RKO (cell line): ENCODE measurements at places on chromosomes 2 and 18.

DNA sequence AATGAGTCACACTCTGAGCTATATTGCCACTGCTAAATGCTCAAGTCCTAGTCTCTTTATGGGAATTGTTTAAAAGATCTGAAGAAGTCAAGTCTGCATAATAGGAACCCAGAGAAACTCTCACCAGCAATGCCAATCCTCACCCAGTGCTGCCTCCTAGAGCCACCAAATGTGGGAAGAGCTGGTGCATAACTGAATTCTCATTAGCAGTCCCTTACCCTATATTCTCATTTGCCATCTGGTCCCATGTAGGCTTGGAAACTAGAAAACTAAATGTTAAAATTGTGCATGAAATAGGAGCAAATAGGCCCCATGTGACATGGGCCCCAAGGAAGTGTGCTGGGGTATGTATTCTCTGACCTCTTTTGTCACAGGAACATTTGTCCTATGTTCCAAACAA is 224.4 kb upstream of the SMAD2 start:
- DNase-seq = no peak

DNA sequence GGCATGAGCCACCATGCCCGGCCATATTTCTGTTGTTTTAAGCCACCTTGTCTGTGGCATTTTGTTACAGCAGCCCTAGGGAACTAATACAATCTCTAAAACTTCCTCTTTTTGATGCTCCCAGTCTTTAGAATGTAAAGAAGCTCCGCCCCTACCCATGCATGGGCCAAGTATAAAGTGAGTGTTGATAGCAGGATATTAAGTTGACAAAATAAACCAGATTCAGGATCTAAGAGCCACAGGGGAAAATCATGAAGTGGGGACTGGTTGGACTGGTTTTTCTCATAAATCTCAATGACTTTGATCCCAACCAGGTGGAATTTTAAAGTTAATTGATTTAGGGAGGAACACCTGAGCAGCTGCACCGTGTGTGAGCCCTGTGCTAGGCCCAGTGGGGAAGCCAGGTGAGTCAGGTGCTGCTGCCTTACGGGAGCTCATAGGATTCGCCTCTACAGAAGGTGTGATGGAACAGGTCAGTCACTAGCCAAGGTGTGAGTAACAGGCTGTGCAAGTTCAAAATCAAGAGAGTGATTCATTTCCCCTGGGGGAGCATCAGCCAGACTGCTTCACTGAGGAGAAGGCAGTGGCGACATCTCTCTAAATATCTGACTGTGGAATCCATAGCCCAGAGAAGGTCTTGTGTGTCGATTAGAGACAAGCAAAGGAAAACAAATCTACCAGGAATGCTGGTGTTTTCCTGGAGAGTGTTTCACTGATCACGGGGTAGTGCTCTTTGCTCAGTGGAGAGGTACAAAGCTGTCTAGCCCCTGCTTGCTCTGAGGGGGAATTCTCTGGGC is 63.0 kb upstream of the MSH2 start:
- DNase-seq = peak; percentile 15

DNA sequence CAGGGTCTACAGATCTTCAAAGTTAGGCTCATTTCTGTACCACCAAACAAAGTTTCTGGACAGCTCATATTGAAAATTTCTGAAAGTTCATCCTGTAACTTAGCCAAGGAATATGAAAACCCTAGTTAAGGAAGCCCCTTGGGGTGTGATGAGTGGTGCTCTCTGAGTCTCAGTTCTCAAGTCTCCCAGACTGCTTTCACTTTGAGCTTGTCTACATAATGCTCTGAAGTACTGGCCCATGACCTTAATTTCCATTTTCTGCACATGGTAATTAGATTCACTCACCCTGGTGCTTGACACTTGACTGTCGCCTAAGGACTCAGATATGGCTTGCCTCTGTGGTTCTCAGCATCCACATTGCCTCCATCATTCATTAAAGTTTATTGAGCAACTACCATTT is 51.7 kb upstream of the SATB2 start:
- no peak for DNase-seq

DNA sequence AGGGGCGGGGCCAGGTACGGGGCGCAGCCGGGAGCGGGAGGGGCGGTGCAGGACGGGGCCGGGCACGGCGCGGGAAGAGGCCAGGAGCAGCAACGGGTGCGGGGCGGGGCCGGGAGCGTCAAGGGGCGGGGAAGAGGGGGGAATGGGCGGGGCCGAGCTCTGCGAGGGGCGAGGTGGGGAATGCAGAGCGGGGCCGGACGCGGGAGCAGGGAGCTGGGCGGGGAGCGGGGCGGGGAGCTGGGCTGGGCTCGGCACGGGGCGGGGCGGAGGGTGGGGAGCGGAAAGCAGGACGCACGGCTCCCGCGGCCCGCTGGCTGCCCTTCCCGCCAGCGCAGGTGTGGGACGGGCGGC is at the start of gene IMPA2:
Gene IMPA2 (plus strand): TSS at position 316 of the 351 bp plus-strand sequence. CDS start 163 bp downstream, outside the sequence.
- DNase-seq = no peak

- DNase-seq = no peak
These were observed 1143.4 kb downstream of the CNTNAP5 start for GRCh38 chr2:125168442-125168841.

DNA sequence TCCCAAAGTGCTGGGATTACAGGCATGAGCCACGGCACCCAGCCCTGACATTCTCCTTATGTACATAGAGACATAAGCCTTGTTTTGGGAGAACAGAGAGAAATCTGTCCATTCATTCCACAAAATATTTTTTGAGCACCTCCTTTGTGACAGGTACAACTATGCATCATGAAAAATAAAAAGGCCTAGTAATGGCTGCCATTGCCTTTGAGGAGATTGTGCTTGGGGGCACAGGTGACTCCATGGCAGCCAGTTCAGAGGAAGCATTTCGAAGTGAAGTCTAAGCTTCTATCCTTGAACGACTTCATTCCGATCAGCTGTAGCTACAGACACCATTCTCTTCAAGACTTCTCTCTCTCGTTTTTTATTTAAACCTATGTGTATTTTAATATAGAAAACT is 10.5 kb upstream of the MYCN start:
- no peak for DNase-seq

DNA sequence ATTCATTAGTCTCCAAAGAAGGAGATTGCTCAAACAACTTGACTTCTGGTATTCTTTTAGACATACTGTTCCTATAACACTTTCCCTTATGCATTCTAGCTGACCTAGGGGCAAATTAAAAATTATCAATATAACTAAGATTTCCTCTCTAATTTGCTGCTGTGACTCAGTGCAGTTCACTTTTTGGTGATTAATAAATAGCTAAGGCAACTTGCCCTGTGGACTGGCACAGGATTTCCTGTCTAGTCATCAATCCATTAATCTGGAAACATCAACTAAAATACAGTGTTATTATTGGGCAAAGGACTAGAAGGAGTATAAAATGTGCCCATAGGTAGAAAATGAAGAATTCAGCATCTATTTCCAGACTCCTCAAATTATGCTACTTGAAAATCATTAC is 83.5 kb upstream of the SERPINE2 start:
- DNase-seq = no peak

- no peak for DNase-seq
These were observed 677.1 kb downstream of the ZEB2 start for GRCh38 chr2:143842836-143843235.

- DNase-seq = no peak
These were observed 316.2 kb downstream of the GBX2 start for GRCh38 chr2:235851828-235852525.

DNA sequence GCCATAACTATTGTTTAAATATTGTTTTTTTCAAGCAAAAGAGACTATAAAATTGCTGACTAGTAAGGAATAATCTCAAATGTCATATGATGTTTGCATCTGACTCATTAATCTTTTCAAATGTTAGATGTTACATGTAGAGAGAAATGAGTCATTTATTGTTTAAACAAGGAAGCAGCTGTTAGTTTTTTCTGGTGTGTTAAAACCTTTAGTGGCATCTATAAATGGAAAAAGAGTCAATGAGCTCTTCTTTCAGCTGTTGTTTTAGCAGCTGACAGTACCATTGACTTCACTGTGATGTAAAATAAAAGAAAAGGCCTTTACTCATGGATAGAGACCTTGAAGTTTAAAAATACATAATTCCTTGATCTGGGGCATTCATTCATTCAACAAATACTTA is 1.8 kb upstream of the KLHL41 start:
- peak; percentile 75 for DNase-seq

GRCh38 chr2:235052514-235053354 is 100.9 kb downstream of the SH3BP4 start:
- DNase-seq = no peak

DNA sequence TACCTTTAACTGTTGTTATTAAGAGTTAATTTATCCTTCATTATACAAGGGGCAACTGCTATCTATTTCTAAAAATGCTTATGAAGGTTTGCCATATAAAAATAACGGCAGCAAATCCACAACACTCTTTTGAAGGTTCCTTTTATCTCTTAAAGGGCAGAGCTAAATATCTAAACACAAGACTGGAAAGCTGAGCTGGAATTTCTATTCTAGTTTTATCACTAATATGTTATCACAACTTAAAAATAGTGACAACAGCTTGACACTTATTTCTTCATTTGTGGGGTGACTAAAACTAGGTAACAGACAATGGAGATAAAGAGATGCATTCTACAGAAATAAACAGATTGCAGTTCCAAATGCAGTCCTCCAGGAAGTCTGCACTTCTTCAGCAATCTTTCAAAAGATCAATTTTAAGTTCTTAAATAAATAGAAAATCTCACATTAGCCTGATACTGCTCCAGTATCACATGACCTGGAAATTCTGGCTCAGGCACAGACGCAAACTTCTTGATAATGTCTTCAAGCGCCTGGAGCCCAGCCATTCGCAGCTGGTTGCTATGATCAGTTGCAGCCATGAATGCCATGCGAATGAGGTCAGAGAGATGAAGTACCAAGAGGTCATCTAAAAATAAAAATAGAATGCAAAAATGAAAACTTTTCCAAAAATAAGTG is 54.0 kb upstream of the STRN start:
- no peak for DNase-seq

- no peak for DNase-seq
These were observed 269.5 kb upstream of the POU3F3 start for GRCh38 chr2:104584393-104584792.

- DNase-seq = no peak
These were observed 23.6 kb downstream of the ALPK2 start for GRCh38 chr18:58605027-58606020.

GRCh38 chr2:38376346-38377049 is 575 bp downstream of the ATL2 start:
- DNase-seq = peak; percentile 91

DNA sequence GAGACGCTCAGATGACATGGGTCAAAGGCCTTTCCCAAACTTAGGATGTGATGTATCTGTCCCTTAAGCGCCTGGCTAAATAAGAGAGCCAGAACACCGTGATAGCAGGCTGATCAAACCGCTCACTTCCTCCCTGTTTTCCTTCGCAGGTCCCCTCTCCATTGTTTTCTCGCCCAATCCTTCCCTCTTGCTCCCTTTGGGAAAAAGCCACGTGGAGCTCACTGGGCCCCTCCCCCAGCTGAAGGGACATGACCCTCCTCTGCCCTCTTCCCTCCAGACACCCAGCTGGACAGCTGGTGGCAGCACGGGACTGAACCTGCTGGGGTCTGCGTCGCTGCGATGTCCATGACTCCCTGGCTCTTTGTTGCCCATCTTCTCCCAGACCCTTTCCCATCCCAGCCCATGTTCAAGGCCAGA is 201.7 kb downstream of the TNS1 start:
- no peak for DNase-seq

GRCh38 chr2:20409039-20409438 is 37.8 kb upstream of the RHOB start:
- DNase-seq = no peak

DNA sequence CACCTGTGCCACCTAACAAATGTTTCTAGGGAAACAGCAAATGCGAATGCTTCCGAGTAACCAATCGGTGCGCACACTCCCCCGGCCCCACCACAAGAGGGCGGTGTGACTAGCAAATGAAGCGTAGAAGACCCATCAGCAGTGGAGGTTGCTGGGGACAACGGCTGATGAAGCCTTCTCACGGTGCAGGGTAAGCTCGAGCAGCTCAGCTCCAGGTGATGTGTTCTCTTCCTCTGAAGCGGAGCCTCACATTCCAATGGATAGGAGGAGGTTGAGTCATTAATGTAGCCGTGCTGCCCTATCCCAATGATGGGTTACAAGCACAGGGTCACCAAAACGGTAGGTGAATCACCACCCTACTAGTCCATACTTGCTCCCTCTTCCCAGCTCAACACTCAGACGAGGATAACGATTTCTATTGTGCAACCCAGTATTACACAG is 127.6 kb upstream of the TWIST2 start:
- peak; percentile 9 for DNase-seq

DNA sequence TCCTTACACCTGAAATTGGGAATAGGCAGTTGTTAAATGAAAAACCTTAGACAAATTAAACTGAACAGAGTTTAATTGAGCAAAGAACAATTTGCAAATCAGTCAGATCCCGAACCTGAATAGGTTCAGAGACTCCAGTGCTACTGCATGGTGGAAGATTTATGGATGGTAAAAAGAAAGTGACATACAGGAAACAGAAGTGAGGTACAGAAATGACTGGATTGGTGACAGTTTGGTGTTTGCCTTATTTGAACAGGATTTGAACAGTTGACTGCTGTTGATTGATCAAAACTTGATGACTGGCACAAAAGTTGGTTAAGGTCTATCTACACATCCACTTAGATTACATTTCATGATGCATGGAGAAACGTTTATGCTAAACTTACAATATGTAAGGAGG is 248.8 kb downstream of the HNMT start:
- no peak for DNase-seq

- DNase-seq = no peak
These were observed 21.0 kb downstream of the AGAP1 start for GRCh38 chr2:235514627-235515363.

DNA sequence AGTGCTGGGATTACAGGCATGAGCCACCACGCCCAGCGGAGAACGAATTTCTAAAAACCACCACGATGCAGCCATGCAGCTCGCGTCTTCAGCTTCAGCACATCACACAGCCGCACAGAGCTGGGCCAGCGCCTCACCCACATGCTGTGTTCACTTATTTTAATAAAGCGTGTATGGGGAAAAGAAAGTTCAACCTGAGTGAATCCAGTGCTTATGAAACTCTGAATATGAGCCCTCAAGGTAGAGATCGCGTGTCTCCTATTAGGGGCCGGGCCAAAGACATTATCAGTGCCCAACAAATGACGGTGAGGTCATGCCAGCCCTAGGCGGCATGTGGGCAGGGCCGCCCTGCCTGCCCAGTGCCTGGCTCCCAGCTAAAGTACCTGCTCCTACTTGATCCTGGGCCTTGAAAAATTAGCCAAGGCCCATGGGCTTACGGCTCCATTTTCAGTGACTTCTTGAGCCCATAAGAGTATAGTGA is 44.3 kb downstream of the SPRED2 start:
- no peak for DNase-seq
